ENCODE measurements at places on chromosomes 1 and 21.

DNA sequence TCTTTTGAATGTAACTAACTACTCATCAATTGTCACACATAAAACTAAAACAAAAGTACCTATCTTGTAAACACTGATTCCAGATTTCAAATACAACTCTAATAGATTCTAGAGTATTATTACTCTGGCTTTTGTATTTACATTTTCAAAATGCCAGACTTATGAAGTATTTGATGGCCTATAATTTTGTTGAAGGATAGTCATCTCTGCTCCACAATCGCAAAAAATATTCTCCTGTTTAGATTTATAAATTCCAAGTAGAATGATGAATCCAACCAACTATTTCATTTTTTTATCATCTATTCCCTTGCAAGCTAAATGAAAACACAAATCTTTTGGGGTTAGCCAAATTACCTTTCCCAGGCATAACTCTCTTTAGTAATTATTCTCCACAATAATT, 75.0 kb upstream of the GUCA2A start:
- no peak for DNase-seq

- no peak for DNase-seq
These were observed 118.7 kb downstream of the NFIA start for GRCh38 chr1:61201035-61201434.

GRCh38 chr1:44805311-44806024, 1.7 kb downstream of the DYNLT4 start:
- DNase-seq = no peak

DNA sequence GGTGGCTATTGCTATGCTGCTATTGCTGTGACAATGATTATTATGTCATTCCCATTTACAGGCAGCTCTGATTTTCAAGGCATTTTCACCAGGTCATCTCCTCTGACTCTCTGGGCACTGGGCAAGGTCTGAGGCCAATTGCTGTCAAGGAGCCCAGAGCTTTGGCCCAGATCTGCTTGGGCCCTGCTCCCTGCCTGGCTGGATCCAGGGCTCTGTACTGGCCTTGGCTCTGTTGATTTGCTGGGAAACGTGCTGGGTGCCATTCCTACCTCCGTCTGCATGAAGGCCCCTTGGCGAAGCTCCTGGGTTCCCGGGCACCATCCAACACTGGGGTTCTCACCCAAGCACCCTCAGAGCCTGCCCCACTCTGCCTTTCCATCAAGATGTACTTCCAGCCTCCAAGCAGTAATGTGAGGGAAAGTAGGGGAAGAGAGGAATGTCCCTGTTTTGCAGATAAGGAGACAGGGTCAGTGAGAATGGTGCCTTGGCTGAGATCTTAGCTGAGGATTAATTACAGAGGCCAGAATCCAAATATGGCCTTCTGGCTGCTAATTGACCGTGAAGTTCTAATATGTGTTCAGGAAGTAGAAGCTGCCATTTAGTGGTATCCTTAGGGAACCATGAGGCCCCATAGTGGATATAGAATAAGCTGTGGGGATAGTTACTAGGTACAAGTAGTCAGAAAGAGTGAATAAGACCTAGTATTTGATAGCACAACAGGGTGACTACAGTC, 63.9 kb downstream of the HTR6 start:
- DNase-seq = peak; percentile 84

GRCh38 chr21:44732956-44733355, 21.6 kb upstream of the TSPEAR start:
- DNase-seq = no peak

DNA sequence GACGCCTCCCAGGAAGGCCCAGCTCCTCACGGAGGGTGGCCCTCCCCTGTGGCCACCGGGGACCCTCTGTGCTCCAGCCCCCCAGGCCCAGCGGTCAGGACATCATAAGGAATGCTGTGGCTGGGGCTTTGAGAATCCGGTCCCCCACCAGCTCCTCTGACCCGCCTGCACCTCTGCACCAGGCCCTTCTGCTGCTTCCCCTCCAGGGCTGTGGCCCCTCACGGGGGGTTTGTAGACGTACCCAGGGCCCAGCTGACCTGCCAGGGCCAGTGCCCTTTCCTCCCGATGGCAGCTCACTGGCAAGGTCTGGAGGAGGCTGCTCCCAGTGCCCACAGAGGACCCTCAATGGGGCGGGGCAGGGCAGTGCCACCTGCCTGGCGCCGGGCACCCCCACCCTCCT, 103.9 kb upstream of the TTC34 start:
- DNase-seq = no peak

GRCh38 chr1:61182480-61182879, 100.1 kb downstream of the NFIA start:
- DNase-seq = no peak

- no peak for DNase-seq
These were observed 23.5 kb upstream of the RPL5 start for GRCh38 chr1:92808381-92808780.

DNA sequence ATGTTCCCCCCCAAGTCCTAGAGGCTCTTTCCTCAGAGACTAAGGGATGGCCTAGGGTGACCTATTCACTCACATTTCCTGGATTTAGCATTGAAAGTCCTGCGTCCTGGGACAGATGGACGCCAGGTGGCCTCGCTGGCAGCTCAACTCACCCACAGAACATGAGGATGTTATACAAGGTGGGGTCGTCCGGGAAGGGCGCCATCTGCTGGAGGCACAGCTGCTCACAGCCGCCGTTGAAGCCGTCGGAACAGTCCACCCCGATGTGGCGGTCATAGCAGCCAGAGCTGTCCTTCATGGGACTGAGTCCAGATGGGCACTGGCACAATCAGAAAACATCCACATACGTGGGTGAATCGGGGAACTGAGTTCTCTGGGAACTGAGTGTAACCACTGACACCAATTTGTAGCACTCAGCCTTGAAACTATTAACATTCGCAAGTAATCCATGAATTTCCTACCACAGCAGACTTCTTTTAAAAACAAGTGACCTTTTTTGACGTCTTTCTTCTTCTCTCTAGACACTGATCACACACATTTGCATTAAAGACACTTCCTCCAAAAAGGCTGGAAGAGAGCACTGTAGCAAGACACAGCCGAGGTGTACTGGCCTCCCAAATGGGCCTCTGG, 215.4 kb downstream of the ASTN1 start:
- peak; percentile 54 for DNase-seq

GRCh38 chr21:42101246-42101645, 30.1 kb downstream of the UMODL1 start:
- no peak for DNase-seq

- DNase-seq = no peak
These were observed 55.6 kb downstream of the SUCO start for GRCh38 chr1:172588296-172589291.

DNA sequence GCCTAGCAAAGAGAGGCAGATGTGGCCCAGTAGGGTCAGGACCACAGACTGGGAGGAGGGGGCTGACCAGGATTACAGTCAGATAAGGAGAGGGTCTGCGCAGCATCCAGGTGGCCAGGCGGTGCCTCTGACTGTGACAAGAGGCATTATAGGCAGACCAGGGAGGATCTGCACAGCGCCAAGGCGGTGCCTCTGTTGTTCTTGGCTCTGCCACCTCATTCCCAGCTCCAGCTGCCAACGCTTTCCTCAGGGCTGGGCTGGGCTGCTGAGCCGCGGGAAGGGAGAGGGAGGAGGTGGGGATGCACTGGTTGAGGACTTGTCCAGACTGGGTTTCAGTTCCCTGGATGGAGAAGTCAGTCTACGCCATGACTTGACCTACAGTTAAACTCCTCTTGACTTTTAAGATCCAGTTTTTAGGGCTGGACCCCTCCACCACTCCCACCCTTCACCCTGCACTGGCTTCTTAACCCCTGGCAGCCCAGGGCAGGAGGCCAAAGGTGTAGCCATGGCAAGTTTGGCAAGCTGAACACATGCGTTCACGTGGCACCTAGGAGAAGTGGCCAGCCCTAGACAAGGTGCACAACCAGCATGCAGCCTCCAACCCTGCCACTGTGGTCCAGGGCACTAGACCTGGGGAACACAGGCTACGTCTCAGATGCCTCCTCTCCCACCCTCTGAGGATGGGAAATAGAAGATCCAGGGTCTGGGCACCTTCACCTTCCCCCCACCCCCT, 4.5 kb upstream of the CRABP2 start:
- no peak for DNase-seq

GRCh38 chr1:214859647-214860046, 222.9 kb upstream of the KCNK2 start:
- DNase-seq = no peak

GRCh38 chr1:109993885-109994284, 9.3 kb downstream of the AHCYL1 start:
- peak; percentile 73 for DNase-seq

GRCh38 chr1:235317168-235317567, 10.8 kb downstream of the ARID4B start:
- no peak for DNase-seq

GRCh38 chr1:43944860-43945259, 1.9 kb upstream of the IPO13 start:
- DNase-seq = no peak

GRCh38 chr1:71882637-71883036, 399.7 kb downstream of the NEGR1 start:
- DNase-seq = no peak

- DNase-seq = peak; percentile 30
These were observed 83.8 kb downstream of the NIBAN1 start for GRCh38 chr1:184890539-184890973.

- no peak for DNase-seq
These were observed 170.7 kb upstream of the GALNT2 start for GRCh38 chr1:229896306-229896705.

DNA sequence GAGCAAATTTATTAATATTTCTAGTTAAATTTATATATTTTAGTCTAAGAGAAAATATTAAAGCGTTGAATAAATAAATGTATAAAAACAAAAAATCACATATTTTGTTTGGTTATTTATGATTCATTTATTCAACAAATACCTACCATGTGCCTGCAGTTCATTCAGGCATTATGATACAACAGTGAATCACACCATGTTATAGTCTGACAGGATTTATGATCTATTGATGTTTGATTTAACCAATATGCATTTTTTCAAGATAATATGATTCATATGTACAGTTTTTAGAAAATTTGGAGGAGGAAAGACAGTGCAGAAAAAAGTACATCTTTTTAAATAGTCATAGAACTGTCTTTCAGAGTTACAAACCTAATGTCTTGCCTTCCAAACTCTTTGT, 7.4 kb upstream of the TRIM58 start:
- DNase-seq = no peak

GRCh38 chr1:173866413-173867115, 1.2 kb downstream of the GAS5 start:
- DNase-seq = peak; percentile 32

DNA sequence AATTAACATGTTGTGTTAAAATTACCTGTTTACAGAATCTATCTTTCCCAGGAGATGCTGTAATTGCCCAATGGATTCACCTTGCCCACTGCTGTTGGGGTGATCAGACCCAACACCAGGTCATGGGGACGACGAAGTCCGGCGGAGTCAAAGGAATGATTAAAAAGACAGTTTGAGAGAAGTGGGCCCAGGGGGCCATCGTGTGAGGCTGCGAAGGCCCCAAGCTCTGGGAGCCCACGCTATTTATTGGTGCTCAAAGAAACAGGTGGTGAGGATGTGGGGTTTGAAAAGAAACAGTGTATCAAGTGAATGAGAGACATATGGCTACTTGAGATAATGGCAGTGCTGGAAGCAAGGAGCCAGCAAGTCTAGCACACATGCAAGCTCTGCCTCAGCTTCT, 16.3 kb upstream of the L1TD1 start:
- DNase-seq = no peak

DNA sequence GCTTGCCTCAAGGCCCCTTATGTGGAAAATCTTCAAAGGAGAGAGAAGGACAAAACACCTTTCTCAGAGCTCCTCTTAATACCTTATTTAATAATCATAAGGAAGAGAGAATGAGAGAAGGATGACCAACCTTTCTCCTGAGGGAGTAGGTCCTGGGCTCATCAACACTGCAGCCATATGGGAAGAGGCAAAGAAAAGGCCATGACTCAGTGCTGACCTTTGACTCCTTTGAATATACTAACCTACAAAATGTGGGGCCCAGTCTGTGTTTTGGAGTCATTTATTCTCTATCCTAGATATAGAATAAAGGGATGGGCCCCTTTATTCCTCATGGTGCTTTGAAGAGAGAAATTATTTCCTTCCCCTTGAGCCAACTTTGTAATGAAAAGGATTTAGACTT, 38.3 kb downstream of the CAMSAP2 start:
- DNase-seq = no peak

DNA sequence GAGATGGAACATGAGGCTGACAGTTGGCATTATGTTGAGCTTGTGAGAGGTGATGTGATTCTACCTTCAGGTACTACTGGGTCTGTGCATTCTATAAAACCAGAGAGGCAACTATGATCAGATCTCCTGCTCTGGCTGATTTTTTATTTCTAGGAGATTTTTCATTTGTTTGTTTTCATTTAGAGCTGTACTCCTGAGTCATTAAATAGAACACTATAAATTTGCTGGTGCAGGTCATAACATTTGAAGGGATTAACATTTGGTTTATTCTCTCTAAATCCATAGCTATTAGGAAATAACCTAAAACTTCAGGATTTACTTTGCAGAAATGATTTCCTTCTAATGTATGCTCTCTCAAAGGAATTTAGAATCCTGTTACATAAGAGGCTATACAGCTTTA, 42.9 kb downstream of the MAGI3 start:
- DNase-seq = no peak

DNA sequence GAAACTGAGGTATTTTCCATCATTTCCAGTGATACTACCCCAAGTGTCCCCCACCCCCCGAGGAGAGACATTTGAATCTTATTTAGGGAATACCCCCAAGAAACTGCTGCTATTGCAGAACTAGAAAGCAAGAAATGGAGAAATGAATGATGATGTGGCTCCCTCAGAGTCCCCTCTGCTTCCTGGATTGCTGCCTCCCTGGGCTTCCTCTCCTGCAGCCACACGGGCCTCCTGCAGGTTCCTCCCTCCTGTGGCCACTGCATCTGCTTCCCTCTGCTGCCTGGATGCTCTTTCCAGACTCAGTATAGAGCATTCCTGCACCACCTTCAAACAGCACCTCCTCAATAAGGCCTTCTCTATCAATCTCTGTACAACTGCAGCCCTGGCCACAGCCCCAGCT, 69.3 kb downstream of the SLC25A24 start:
- no peak for DNase-seq

- no peak for DNase-seq
These were observed 1.1 kb downstream of the TFAP2E start for GRCh38 chr1:35574125-35574654.

DNA sequence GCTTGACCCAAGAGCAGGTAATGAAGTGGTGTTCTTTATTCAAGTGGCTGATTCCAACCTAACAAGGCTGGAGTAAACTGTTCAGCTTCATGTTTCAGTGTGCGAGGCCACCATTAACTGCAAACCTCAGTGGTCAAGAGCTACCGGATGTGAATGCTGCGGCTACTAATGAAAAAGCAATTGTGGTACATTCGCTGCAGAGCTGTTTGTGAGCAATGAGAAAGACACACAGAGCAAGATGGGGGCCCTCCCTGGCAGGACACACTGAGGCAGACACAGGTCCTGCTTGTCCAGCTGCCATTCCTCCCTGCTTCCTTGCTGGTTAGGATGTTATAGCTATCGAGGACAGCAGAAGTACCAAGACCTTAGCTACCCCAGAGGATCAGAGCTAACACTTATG, 26.1 kb downstream of the SYF2 start:
- DNase-seq = no peak

Measured in cerebellar cortex (tissue), 1 donor.